ENCODE measurements at places on chromosomes 1 and 21.
A peak's percentile ranks its signal among the peaks of the same experiment; 100 is the strongest.

DNA sequence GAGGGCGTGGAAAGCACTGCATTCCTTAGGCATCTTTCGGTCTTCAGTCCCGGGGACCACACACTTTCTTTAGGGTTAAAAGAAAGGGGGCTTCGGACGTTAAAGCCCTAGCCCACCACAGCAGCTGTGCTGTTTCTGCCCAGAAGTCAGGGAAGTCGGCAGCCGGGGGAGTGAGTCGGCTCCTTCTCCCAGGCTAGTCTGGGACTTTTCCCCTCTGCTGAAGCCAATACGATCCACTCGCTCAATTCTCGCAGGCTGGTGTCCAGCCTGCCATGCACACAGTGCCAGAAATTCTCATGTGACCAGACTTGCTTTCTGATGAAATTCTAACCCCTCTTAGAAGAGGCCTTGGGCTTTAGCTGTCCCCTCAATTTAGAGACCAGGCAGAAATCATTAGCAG lies 67.7 kb downstream of the BCAR3 start:
- no peak for DNase-seq

GRCh38 chr1:193614817-193615216 lies 428.4 kb upstream of the B3GALT2 start:
- DNase-seq: no peak

GRCh38 chr1:5850503-5850902 lies 141.7 kb downstream of the NPHP4 start:
- DNase-seq: peak; percentile 38

- DNase-seq: no peak
Observed at GRCh38 chr1:41240781-41241353, 1.2 kb downstream of the SCMH1 start.

DNA sequence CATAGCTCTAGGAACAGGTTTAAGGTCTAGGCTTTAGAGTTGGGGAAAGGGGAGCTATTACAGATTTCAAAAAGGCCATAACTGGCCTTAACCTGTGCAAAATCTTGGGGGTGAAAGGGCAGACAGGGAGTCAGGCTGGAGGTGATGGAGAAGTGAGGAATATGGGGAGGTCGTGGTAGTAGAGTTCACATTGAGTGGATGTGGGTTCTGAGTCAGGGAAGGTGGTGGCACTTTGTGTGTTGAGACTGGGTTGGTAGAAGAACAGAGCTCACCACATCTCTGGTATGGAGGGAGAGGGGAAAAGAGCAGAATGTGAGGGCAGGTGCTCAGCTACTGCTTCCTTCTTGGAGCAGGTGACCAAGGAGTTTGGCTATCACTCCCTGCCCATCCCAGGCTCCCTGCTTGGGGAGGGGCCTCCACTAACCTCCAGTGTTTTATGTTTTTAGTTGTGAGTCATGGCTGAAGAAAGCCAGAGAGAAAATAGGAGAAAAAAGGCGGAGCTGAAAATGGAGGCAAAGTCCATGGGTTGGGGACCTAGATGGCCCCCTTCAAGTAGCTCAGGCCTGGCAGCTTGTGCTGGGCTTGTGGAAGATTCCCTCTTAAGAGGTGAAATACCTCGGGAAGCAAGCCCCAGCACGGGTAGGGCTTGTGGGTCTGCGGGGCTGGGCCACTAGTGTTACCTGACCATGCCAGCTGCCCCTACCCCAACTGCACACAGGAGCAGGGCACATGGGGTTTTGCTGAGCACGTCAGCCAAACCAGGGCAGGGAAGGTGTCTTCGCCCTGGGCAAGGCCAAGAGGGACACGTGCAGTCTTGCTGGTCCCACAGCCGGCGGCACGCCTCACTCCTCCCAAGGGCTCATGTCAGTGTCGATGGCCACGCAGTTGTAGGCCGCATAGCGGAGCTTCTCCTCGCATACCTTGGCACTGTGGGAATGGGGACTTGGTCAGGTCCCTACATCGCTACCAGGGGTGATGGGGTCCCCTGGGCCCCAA lies 8.2 kb downstream of the HECTD3 start:
- DNase-seq: no peak

- no peak for DNase-seq
Observed at GRCh38 chr1:230895452-230895851, 27.1 kb upstream of the C1orf198 start.

- no peak for DNase-seq
Observed at GRCh38 chr1:221729771-221730330, 12.0 kb downstream of the DUSP10 start.

DNA sequence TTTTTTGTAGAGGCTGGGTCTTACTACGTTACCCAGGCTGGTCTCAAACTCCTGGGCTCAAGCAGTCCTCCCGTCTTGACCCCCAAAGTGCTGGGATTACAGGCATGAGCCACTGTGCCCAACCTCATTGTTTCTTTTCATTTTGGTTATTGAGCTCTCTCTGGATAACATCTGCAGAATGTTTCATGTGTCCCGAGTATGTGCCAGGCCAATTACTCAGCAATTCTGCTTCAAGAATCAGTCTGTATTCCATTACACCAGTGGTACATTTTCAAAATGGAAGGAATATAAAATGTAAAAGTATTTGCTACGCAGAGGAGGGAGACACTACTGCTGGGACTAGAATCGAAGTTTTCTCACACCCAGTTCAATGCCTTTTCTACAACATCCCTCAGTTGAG lies 1.7 kb upstream of the ELOA start:
- no peak for DNase-seq

GRCh38 chr1:72197786-72198185 lies 84.6 kb downstream of the NEGR1 start:
- no peak for DNase-seq

GRCh38 chr1:18511149-18511873 lies 30.6 kb downstream of the KLHDC7A start:
- DNase-seq: no peak

DNA sequence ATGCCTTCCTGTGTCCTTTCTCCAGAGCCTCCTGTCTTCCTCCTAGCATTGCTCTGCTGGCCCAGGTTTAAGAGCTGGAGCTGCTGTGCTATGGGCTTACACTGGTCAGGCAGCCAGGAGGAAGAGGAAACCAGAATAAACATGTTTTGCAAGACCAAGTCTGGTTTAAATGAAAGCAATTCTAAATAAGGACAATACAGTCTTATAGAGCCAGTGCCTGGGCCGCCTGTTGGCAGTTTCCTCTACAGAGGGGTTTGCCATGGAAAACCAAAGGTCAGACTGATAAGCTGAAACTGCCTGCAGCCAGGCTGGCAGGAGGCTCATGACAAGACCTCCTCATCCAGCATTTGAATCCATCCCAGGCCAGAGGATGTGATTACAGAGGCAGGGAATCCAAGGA lies 92.9 kb upstream of the FGGY start:
- DNase-seq: no peak

DNA sequence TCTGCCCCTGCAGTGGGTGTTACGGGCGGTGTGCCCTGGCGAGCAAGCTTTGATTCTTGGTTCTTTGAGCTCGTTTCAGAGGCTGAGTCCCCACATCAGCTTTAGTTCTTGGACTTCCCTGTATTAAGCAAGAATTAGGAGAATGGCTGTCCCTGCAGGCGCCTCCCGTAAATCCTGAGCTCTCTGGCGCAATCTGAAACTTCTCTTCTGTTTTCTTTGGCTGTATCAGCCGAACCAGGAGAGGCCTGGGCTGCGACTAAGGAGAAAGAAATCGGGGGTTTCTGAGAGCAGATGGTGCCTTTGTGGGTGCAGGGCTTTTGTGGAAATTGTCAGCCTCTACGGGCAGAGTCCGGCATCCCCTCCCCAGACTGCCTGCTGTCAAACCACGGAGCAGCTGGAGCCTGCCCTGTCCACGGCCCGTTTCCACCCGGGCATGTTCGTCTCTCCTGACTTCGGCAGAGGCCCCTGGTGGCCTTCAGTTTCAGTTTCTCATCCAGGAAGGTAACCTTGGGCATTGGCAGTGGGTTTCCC lies 17.9 kb downstream of the CSTB start:
- DNase-seq: no peak

- DNase-seq: no peak
Observed at GRCh38 chr1:46798810-46799209, at the start of gene CYP4B1. Gene CYP4B1 (plus strand): TSS chr1:46799046. CDS start chr1:46799082, 36 bp downstream.

GRCh38 chr1:9084906-9085305 lies 15.5 kb upstream of the SLC2A5 start:
- no peak for DNase-seq

DNA sequence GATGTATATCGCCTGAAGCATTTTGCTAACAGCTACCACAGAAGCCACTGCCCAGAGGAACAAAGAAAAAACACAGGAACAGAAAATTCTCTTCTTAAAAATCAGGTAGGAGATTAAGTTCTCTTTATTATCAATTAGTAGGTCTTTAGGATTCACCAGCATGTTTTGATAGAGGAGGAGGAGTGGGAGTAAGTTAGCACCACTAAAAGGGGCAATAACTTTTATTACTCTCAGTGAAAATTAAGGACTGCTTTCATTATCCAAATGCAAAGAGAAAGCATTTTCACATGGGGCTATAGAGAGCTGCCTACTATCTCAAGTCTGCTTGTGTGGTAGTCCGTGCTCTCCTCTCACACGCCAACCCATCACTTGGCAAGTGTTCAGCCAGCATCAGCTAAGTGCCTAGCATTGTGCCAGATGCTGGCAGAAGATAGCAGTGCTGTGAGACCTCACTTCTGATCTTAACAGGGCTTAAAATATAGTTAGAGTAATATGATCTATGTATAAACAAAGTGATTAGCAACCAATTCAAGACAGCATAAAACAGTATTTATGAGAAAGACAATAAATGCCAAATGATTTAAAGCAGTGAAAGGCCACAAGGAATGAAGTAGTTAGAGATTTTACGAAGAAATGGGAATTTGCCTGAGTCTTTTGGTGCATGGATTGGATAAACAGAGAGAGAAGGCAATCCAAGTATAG lies 39.8 kb downstream of the ASTN1 start:
- DNase-seq: no peak

DNA sequence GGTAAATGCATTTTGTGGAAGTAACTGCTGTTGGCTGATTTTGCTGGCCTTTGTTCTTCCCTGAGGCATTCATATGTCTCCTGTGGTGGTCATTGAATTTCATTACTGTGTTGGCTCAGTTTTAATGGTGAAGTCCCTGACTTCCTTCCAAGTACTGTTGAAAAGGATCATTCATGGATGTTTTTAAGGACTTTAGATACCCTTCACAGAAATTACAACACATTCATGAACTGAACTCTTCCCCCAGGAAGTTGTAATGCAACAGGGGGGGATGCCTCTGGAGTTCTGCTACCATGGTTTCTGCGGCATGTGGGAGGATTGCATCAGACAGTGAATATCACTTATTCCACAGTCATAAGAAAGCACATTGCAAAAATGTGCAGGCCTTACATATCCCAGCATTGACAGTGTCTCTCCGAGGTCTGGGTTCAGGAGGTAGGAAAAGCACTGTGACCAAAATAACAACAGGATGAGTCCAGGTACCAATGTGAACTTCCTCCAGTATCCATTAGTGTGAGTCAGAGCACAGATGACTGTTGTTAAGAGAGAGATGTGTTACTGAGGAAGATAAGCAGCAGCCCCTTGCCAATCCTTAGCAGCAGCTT lies 2.1 kb upstream of the RAB3GAP2 start:
- no peak for DNase-seq

DNA sequence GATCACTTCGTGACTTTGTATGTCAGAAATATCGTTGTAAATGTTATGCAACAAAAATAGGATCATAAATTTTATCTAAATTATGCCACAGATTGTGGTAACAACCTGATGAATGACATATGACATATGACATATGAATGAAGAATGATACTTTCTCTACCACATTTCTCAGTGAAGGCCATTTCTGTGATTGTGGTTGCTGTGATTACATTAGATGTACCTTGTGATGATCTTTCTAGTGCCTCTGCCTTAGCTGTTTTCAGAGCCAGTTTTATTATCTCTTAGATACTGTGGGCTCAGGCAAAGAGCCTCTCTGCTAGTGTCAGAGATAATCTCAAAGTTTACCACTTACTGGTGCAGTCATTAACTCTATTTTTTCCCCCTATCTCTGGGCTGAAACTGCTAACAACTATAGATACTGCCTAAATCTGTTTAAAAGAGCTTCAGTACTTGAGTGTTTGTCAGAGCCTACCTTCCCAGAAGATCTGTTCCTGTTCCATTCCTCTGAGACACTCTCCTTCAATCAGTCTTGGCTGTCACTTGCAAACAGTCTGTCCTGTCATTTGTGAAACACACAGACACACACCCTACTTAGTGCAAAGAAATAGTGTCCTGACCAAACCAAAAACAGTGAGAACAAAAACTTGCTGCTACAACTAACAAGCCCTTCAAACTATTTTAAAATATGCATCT lies 55.5 kb downstream of the HMCN1 start:
- DNase-seq: peak; percentile 7

- peak; percentile 36 for DNase-seq
Observed at GRCh38 chr1:21604208-21604957, 64.8 kb downstream of the RAP1GAP start.

- DNase-seq: no peak
Observed at GRCh38 chr1:161068306-161069234, 1.1 kb downstream of the ARHGAP30 start.

GRCh38 chr1:164783778-164784555 lies 225.0 kb downstream of the PBX1 start:
- no peak for DNase-seq

DNA sequence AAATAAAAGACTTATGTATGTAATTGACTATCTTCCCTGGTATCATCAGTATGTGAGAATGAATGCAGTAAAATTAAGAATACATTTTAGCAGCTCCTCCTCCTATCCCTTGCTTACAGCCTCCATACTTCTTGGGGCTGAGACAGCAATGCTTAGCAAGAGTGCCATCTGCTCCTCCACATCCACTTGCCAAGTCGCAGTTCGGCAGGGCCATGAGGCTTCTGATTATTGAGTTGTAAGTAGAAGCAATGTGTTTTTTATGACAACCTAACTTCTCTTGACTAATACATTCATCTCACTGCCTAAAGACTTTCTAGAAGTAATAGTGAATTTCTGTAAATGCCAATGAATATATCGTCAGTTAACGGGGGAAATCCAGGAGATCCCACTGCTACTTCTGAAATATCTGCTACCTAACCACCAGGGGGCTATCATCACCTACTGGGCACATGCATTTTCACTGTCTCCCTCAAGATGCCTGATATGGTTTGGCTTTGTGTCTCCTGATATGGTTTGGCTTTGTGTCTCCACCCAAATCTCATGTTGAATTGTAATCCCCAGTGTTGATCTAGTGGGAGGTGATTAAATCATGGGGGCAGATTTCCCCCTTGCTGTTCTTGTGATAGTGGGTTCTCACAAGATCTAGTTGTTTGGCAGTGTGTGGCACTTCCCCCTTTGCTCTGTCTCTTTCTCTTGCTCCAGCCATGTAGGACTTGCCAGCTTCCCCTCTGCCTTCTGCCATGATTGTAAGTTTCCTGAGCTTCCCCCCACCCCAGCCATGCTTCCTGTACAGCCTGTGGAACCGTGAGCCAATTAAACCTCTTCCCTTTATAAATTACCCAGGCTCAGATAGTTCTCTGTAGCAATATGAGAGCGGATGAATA lies 59.6 kb downstream of the EXTL2 start:
- DNase-seq: peak; percentile 14

GRCh38 chr1:11877074-11877473 lies 18.3 kb upstream of the NPPB start:
- no peak for DNase-seq

GRCh38 chr1:76690766-76691165 lies 176.5 kb upstream of the ST6GALNAC5 start:
- no peak for DNase-seq

GRCh38 chr21:41504030-41504429 lies 3.9 kb downstream of the TMPRSS2 start:
- DNase-seq: no peak

GRCh38 chr1:231124746-231125145 lies 37.1 kb upstream of the TRIM67 start:
- DNase-seq: no peak

Data from ELF-1 (cell line).